Kidney (tissue), 22 donors: ENCODE measurements at places on chromosomes 7 and 10.

GRCh38 chr7:149255174-149255573, 6.8 kb upstream of the ZNF783 start:
- no peak for DNase-seq

DNA sequence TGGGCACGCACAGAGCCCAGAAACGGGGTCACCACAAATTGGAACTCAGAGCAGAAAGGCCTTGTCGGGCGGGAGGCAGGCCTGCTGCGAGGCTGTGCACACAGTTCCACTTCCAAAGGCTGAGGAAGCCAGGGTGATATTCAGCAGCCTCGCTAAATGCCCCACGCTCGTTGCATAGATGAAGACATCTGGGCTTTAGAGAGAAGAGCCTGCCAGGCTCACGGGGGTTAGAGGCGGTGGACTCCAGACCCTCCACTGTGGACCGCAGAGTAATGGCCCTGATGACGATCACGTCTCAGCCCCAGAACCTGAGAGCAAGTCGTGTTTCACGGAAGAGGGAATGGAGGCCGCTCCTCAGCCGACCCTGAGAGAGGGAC, 104.2 kb downstream of the DNAJB6 start:
- no peak for DNase-seq

GRCh38 chr10:85581371-85581770, 785.2 kb downstream of the GRID1 start:
- no peak for DNase-seq

DNA sequence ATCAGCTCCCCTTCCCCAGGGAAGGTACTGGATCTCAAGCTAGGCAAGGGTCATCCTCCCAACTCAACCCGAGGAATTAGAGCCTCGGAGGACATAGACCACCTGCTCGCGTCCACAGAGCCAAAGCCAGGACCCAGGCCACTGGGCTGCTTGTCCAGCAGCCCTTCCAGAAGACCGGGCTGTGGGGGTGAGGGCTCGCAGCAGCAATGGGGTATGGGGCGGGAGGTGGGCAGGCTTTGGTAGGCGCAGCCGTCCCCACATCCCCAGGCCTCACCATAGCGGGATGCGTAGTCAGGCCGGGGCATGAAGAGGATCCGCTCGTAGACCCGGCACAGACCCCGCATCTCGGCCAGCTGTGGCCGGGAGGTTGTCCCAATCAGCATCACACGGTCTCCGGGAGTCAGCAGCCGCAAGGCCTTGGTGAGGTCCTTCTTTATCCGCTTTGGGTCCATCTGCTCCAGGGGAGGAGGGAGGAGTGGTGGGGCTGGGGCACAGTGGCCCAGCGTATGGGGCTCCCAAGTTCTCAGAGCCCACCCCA, 5.0 kb upstream of the ASB10 start:
- DNase-seq = no peak

- no peak for DNase-seq
Measured at GRCh38 chr10:69674786-69675185, 44.7 kb downstream of the FAM241B start.

GRCh38 chr7:146659732-146660131, 543.1 kb downstream of the CNTNAP2 start:
- DNase-seq = no peak

GRCh38 chr10:119859420-119860258, 13.0 kb downstream of the MCMBP start:
- no peak for DNase-seq

DNA sequence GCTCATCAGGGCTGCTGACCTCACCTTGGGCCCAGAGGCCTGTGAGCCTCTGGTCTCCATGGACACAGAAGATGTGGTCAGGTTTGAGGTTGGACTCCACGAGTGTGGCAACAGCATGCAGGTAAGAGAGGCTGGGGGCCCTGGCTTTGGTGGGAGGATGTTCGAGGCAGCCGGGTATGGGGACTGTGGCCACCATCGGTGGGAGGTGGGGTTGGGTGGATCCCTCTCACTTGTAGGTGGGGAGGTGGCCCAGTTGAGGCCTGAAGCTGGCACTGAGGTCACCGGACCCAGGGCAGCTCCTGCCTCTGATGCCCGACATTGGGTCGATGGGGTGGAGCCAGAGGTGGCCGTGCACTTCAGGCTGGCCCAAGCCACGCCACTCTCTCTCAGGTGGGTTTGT, 406 bp downstream of the ZP3 start:
- DNase-seq = no peak
